ENCODE measurements at places on chromosomes 7 and 10.

- no peak for DNase-seq
Measured at GRCh38 chr10:79351332-79351731, 4.1 kb downstream of the PPIF start.

DNA sequence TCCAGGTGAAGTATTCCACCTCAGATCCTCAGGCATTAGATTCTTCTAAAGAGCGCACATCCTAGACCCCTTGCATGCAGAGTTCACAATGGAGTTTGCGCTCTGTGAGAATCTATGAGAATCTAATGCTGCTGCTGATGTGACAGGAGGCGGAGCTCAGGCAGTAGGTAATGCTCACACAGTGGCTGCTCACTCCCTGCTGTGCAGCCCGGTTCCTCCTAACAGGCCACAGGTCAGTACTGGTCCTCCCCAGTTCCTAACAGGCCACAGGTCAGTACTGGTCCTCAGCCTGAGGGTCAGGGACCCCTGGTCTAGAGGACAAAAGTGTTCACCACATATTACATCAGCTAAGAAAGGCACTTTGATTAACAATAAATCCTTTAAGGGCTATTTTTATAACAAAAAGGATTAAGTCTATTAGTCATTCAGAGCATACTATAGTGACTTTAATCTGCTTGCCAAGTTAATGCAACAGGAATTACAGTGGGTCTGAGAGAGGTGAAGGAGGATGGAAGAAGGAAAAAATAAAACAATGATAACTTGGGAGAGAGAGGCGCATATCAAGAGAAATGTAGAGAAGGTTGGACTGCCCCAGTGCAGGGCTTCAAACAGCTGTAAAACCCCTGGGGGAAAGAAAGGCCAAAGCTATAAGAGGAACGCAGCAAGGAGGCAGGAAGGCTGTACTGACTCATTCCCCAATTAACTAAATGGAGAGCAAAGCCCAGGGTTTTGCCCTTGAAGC lies 49.2 kb downstream of the CUL2 start:
- DNase-seq, result no peak

DNA sequence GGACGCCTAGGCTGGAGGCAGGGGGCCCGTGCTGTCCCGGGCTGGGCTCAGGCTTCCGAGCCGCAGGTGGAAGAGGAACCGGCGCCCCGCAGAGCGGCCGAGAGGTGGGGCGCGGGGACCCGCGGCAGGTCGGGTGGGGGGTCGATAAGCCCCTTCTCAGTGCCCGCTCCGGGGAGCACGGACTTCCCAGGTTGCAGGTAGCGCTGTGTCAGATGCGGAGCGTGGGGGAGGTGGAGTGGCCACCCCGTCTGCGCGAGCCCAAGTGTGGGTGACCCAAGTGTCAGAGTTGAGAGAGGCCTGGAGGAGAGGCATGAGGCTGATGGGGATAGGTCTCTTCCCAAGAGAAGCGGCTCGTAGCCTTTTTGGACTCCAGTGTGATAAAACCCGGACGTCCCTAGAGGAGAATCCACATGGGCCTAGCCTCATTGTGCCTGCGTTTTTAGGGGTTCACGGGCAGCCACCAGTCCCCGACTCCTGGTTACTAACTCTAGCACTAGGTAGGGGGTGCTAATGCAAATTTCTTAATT lies 580 bp downstream of the EEPD1 start:
- DNase-seq, result no peak

DNA sequence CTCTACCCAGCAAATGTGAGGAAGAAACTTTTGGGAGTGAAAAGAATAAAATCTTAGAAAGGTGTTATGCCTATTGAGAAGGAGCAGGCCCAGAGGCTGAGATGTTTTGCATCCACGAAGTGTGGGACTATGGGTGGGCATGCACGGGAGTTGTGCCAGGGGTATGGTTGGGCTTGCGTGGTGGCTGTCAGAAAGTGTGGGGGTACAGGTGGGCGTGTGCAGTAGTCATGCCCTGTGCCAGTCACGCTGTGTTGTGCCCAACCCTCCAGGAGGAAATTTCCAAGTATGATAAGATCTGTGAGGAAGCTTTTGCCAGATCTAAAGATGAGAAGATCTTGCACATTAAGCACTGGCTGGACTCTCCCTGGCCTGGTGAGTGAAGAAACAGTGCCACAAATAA lies 52.9 kb upstream of the ZMIZ2 start:
- DNase-seq, result no peak

DNA sequence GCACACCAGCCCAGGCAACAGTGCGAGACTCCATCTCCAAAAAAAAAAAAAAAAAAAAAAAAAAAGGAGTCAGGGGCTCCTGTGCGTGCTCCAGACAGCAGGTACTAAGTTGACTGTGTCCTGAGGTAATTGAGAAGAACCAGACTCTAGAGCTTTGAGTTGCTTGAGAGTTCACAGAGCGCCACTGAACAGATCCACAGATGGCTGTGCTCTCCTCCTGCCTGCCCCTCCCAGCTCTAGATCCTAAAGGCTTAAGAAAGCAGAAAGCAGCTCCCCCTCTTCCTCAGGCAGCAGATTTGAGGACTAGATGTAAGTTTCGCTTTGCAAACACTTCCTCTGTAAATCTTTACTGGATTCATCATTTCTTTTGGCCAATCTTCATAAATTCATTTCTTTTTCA lies 38.7 kb downstream of the SHH start:
- DNase-seq, result no peak

GRCh38 chr10:74898201-74898976 lies 72.0 kb downstream of the KAT6B start:
- DNase-seq, result no peak

- DNase-seq, result no peak
Measured at GRCh38 chr7:129431911-129432643, 2.2 kb upstream of the STRIP2 start.

DNA sequence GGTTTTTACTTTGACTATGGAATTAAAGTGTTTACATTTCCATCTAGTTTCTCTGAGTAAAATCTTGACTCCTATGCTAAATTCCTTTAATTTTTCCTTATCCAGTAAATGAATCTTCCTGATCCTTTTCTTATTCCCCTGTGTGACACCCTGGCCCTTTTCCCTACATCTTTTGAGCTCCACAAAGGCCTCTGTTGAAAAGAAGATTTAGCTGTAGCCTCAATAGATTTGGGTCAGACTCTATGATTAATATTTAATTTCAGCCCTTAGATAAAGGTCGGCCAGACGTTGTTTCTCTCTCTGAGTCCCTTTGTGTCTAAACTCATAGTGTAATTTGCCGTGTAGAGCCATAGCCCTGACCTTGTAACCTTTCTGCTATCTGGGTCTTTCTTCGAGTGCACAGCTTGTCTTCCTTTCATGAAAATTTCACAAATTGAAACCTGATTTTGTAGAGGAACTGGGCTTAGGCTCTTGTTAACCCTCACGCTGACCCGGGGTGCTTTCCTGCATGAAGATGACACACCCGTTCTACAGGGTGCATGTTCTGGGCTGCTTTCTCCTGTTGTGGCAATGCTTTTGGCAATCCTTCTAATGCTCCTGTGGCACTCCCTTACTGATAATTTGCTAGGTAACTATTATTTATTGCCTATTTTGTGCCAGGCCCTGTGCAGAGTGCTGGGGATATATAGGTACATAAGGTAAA lies 21.2 kb downstream of the LSMEM1 start:
- no peak for DNase-seq

- no peak for DNase-seq
Measured at GRCh38 chr7:44052771-44053365, 8.4 kb downstream of the DBNL start.

DNA sequence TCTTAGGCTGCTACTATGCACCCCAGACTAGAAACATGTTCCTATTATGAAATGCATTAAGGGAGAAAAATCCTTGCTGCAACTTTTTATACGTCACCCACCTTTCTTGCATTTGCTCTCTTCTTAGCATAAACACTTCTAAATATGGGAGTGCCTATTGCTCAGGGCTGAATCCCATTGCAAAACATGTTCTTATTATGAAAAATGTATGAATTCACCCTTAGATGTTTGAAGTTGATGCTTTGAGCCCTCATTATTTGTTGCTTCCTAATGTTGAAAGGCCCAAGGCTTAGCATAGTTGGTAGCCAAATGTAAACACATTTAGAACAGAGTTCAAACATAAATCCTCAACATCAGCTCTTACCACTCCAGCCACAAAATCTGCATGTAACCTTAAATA lies 52.8 kb downstream of the BMPER start:
- no peak for DNase-seq

- DNase-seq, result no peak
Measured at GRCh38 chr10:30398193-30398592, 35.8 kb upstream of the MAP3K8 start.

DNA sequence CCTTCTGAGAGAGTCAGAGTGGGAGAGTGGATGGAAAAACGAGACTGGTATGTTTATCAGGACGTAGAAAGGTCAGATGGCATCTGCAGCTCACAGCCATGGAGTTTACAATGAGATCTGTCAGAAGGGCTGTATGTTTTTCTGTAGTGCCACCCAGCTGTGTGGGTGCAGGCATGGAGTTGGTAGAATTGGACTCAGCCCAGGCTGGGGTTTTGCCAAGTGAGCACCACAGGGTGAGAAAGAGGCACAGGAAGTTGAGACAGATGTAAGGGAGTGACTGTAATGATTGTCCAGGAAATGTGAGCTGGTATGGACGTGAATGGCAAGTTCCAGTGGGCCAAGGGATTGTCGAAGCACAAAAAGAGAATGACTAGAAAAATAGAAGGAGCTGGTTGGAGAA lies 9.1 kb upstream of the ZYX start:
- no peak for DNase-seq

GRCh38 chr10:131733596-131733995 lies 167.2 kb upstream of the PPP2R2D start:
- DNase-seq, result no peak

- DNase-seq, result no peak
Measured at GRCh38 chr7:112293416-112293815, 86.9 kb downstream of the ZNF277 start.

- DNase-seq, result no peak
Measured at GRCh38 chr7:71009636-71010035, 122.3 kb upstream of the GALNT17 start.

DNA sequence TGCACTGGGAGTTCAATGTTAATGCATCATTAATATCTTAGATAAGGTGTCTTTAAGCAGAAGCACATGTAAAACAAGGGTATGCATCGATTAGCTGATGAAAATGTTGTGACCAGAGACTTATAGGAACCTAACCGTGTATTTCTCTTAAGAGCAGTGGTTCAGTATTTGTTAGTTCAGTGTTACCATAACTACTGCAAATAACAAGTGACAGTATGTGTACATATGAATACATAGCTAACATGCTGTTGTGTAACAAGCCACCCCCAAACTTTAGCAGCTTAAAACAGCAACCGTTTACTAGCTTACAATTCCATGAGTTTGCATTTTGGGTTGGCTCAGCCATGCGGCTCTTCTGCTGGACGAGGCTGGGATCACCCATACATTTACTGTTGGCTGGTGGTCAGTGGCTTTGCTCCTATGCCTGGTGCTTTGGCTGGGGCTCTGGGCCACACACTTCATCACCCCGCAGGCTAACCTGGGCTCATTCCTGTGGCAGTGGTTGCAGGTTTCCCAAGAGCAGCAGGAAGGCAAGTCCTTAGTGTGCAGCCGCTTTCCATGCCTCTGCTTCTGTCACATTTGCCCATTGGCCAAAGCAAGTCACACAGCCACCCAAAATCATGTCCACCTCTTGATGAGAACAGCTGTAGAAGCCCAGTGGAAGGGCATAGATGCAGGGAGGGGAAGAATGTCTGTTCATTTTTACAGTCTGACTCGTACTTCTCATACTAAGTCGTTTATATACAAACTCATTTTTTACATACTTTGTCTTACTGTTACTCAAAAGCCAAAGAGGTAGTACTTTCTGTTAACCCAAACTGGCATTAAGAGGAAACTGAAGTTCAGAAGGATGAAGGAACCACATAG lies 103.3 kb upstream of the GATA3 start:
- DNase-seq, result no peak

GRCh38 chr7:4236389-4236788 lies 445.7 kb upstream of the FOXK1 start:
- no peak for DNase-seq

GRCh38 chr7:134182078-134182477 lies 54.9 kb downstream of the LRGUK start:
- no peak for DNase-seq

DNA sequence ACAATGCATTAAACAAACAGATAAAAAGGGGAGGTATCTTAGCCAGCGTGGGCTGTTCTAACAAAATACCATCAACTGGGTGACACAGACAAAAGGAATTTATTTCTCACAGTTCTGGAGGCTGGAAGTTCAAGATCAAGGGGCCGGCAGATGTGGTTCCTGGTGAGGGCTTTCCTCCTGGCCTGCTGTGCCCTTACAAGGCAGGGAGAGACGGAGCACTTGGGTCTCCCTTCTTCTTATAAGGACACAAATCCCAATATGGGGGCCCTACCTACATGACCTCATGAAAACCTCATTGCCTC lies 281.6 kb upstream of the KLF14 start:
- no peak for DNase-seq

DNA sequence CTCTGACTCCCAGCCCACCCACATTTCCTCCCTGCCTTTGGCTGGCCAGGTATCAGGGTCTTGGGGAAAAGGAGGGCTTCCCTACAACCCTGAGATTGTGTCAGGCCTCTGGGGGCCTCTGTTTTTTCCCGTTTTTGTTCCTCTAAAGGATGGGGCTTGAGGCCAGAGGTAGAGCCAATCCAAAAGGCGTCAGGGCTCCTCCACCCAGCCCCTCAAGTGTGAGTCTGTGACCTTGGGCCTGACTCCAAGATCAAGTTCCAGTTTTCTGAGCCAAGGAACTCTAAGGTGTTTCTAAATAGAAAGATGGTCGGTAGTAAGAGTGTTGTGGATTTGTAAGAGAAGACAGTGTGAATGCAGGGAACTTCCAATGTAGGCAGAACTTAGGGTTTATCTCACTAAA lies 6.6 kb downstream of the EEPD1 start:
- no peak for DNase-seq

DNA sequence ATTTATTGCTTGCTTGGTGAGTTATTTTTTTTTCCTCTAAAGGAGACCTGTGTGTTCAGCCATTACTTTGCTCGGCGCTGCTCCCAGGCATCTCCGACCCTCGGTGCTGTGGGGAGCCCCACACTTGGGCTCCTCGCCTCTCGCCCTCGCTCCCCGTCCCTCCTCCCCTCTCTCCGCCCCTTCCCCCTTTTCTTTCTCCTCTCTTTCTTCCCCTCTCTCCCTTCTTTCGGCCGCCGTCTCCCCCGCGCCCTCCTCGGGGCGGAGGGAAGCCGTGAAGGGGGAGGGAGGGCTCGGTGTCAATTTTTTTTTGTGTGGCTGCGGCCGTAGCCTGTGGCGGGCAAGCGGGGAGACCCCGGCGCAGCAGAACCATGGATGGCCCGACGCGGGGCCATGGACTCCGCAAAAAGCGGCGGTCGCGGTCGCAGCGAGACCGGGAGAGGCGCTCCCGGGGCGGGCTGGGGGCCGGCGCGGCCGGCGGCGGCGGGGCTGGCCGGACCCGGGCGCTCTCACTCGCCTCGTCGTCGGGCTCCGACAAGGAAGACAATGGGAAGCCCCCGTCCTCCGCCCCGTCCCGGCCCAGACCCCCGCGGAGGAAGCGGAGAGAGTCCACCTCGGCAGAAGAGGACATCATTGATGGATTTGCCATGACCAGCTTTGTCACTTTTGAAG lies 1.1 kb downstream of the AUTS2 start:
- DNase-seq, result peak; percentile 3

GRCh38 chr7:66272321-66272720 lies 67.2 kb downstream of the TPST1 start:
- no peak for DNase-seq

- no peak for DNase-seq
Measured at GRCh38 chr7:27991006-27991528, 189.5 kb downstream of the JAZF1 start.

- DNase-seq, result no peak
Measured at GRCh38 chr7:104149822-104150221, 58.0 kb downstream of the ORC5 start.

GRCh38 chr10:112519133-112519761 lies 72.2 kb downstream of the VTI1A start:
- DNase-seq, result no peak
